GM12864 (cell line): ENCODE measurements at places on chromosomes 6 and 20.

GRCh38 chr6:41009669-41010068, 29.4 kb downstream of the UNC5CL start:
- DNase-seq: no peak

DNA sequence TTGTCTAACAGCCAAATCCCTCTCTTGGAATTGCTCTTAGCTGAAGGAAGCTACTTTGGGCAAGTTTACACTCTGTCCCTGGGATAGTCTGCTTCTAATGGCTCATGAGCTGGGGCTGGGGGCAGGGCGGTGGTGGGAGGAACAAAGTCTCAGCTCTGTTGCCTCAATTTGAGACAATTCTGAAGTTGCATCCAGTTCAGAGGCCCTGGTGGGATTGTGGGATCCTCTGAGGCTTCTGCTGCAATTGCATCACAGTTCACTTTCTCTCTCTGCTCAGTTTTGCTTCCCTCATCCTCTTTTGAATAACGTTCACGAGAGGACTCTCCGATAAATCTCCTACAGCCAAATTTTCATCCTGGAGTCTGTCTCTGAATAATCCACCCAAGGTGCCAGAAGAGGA, 440.6 kb upstream of the SLC35B3 start:
- no peak for DNase-seq

GRCh38 chr20:33438481-33438880, 5.1 kb downstream of the SNTA1 start:
- no peak for DNase-seq

GRCh38 chr6:64990652-64991304, 716.2 kb downstream of the EYS start:
- no peak for DNase-seq

GRCh38 chr20:51306521-51307358, 235.8 kb downstream of the NFATC2 start:
- DNase-seq: peak; percentile 5

DNA sequence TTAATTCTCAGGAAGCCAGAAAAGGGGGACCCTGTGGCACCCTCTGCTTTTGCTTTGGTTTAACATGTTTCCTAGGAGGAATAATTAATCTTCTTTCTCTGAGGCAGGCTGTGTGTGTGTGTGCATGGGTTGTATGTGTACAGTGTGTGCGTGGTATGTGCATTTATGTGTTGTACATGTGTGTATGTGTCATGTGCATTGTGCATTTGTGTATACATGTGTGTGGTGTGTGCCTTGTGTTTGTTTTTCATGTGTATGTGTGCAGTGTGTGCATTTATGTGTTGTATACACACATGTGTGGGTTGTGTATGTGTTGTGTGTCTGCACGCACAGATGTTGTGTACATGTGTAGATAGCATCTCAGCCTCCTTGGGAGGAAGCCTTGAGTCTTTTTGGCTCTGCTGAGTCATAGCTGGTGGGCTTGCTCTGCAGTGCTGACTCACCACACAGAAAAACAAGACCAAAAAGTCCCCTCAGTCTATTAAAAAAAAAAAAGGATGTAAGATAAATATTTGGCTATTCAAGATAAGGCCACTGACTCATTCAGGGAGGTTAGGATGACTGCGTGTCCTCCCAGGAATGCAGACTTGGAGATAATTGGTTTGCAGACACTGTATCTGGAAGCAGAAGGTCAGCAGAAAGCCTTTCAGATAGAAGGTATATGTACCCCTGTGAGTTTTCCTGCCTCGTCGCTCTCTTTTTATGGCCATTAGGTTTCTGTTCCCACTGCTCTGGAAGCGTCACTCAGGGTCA, 58.6 kb downstream of the SYNJ2 start:
- DNase-seq: peak; percentile 44

DNA sequence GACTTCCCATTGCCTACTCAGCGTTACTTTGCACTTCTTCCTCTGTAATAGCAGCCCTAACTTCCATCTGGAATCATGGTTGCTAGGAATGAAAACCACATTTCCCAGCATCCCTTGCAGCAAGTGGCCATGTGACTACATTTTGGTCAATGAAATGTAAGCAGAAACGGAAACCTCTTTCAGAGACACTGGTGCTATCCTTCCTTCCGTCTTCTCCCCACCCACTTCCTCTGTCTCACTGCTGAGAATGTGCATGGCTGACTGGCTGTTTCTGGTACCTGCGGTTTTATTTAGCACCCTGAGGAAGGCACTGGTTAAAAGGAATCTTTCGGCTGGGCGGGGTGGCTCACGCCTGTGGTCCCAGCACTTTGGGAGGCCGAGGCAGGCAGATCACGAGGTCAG, 107.4 kb downstream of the SCML4 start:
- DNase-seq: peak; percentile 64

DNA sequence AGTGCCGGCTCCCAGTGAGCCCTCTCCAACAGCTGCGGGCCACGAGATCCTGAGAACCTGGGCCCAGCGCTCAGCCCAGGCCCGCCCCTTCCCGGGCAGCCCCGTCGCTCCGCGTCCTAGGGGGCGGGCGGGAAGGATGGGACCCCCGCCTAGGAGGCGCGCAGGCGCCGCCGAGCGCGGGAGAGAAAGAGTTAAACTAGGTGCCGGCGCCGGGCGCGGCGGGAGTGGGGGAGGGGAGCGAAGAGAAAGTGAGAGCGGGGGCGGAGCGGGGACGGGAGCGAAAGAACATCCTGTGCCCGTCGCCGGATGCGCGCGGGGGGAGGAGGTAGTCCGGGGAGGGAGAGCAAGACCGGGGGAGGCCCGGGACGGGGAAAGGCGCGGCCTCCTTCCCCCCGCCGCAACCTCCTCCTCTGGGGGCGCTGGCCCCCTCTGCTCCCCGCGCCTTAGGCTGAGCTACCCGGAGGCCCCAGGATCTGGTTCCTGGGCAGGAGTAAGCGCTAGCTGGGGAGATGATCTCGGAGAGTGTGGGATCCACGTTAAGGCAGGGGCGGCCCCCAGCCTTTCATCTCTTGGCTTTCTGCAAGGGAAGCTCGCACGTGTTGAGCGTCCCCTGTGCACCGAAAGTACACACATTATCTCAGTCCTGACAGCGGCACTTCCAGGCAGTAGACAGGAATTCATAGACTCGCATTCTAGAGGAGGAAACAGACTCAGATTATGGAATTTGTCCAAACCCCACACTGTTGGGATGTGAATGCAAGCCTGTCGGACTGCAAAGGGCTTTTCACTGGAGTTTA, 4.9 kb upstream of the ARMC12 start:
- DNase-seq: peak; percentile 59

GRCh38 chr6:107977283-107977682, 19.3 kb upstream of the SEC63 start:
- no peak for DNase-seq

DNA sequence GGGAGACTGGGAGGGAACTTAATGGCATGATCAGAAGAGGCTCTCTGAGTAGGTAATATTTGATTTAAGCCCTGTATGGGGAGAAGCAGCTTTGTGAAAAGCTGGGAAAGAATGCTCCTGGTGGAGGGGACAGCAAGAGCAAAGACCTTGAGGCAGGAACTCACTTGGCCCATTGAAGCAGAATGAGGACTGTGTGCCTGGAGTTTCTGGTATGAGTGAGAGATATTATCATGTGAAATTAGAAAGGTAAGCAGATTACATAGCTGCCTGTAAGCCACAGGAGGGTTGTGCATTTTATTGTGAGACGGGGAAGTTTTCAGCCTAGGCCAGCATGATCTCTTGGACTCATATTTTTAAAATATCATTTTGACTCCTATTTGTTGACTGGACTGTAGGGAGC, 502.1 kb downstream of the DHX35 start:
- DNase-seq: no peak

- DNase-seq: no peak
Measured at GRCh38 chr6:106318061-106318460, 7.5 kb downstream of the ATG5 start.

DNA sequence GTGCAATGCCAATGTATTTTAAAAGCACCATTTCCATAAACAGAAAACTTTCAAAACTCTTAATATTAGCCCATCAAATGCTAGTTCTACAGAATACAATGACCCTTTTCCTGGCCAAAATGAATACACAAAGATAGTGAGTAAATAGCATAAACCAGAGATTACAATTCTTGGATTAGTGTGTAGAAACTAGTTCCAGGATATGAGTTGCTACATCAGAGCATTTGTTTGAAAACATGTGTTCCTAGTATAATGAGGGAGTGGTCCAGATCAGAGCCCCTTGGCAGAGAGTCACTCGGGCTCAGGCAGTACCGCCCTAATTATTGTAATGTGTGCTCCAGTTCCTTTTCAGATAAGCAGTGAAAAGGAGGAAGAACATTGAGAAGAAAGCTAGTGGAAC, 63.7 kb upstream of the COL21A1 start:
- DNase-seq: no peak

DNA sequence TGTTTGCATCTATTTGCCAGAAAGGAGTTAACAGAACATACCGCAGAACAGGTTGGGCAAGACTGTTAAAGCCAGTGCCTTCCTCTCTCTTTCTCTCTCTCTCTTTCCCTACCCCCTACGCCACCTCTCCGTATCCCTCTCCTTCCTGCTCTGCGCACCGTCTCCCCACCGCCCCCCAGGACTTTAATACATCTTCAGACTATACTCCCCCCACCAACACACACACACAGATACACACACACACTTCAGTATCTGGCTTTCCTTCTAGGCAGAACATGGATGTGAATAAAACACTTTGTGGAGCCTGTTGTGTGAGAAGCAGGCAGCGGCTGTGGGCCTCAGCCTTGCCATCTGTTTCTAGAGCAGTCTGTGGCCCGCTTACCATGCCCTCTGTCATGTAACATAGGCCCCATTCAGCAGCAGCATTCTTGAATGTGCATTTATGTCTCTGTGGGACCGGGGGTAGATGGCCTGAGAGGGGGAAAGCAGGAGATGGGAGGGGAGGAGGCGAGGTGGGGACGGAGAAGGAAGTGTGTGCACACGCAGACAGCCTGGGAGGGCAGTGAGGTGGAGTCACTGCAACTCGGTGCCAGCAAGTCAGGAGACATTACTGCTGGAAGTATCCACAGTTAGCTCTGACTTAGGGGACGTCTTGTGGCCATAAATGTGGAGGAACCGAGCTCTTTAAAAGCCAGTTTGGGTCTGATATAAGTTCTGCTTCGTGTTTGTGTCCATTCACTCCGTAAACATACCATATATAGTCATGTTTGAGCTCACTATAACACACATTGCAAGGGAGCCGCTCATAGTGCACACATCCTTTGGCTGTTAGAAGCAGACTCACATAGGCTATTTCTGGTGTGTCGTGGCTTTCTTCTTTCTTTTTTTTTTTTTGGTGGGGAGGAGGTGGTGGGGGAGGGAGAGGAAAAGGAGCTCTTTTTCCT, 38.4 kb downstream of the RREB1 start:
- DNase-seq: no peak

GRCh38 chr6:43680308-43681200, 7.0 kb downstream of the MRPS18A start:
- DNase-seq: no peak

DNA sequence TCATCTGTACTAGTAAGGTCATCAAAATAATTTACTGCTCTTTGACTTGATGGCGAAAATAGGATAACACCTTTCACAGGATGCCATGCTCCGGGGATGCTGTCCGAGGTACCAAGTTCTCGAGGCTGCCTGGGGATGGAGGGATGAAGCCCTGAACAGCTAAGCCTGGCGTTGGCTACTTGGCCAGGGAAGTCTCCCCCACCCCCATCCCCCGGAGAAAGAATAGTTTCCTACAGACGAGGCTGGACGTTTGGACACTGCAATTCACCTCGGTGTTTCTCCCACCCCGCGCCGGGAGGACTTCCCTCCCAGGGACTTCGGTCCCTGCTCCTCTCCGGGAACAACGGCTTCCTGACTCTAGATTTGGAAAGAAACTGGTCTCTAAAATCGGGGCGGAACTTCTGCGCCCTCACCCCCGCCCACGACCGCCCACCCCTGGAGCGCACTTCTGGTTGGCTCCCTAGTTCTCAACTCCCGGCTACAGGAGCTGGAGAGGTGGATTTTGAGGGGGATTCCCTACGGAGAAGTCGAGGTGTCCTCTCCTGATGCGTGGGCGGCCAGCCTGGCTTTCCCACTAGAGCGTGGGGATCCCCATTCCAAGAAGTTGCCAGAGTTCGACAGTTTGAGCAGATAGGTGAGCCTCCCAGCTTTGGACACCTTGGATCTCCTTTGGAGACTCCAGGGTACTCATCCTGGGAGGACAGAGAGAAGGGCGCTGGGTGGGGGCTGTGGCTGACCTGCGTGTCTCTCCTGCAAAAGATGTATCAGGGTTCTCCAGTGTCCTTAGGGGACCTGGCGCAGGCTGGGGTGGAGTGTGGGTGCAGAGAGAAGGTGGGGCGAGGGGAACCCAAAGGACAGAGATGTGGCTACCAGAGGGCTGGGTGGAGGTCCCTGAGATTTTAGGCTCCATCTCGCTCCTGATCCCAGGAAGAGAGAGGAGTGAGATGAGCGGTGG, 1.1 kb downstream of the PCSK2 start:
- DNase-seq: no peak
